NCI-H1930 (cell line): ENCODE measurements at places on chromosomes 11 and 22.

DNA sequence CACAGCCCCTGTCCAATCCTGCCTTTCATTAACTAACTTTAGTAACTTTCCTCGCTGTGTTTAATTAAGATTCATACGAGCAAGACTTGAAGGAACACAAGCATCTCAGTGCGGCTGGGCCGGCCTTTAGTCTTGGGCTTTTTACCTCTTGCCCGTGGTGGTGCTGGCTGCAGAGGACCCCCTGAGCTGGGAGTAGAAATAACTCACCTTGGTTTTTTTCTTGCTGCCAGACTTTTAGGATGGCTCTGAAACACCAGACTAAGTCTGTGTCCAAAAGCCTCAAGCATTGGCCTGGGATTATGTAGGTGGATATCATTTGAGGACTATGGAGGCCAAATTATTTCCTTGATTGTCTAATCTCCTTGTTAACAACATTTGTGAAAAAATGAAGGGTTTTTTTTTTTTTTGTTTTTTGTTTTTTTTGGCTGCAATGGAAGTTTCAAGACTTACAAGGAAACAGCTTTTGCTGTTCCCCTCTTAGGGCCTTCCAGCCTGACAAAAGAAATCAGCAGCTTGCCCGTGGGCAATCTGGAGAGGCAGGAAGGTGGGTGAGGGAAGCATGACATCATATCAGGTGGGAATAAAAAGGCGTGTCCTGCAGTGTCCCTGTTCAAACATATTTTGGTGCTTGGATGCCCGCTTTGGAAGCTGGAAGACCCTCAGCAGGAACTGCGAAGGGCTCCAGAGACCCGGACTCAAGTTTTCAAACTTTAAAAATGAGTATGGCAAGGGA lies 44.0 kb downstream of the SMIM38 start:
- no peak for DNase-seq

GRCh38 chr22:19766511-19767426 lies 6.2 kb downstream of the TBX1 start:
- DNase-seq, result no peak

- no peak for DNase-seq
Observed at GRCh38 chr11:99351624-99352023, 330.9 kb downstream of the CNTN5 start.

GRCh38 chr11:8905528-8906165 lies 5.3 kb upstream of the AKIP1 start:
- DNase-seq, result no peak

DNA sequence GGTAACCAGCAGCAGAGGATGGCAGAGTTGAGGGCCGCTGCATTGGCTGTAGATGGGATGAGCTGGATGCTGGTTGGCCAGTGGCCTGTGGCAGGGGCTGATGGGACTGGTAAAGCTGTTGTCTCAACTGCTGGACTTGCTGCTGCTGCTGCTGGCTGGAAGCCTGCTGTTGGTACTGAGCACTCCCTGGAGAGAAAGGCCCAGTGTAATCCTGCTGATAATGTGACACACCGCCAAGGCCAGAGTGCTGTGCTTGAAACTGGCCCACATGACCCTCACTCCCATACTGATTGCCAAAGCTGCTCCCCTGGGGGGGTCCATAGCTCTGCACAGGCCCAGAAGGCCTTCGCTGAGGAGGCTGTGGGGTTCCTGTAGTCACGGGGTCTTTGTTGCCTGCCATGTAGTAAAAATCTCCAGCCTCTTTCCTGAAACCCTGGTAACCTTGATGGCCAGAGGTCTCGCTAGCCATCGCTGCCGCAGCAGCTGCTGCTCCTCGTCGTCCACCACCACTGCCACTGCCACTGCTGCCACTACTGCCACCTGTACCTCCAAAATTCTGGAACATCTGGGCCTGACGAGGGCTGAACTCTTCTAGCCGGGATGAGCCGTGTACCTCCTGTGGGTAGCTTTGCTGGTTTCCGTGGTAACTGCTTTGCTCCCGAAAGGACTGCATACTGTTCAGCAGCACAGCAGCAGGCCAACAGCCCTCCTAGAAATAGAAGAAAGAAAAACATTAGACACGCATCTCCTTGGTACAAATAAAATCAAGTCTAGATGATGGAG lies 55.6 kb downstream of the TCF20 start:
- DNase-seq, result no peak

GRCh38 chr11:32584921-32585320 lies 1.3 kb downstream of the EIF3M start:
- DNase-seq, result no peak

DNA sequence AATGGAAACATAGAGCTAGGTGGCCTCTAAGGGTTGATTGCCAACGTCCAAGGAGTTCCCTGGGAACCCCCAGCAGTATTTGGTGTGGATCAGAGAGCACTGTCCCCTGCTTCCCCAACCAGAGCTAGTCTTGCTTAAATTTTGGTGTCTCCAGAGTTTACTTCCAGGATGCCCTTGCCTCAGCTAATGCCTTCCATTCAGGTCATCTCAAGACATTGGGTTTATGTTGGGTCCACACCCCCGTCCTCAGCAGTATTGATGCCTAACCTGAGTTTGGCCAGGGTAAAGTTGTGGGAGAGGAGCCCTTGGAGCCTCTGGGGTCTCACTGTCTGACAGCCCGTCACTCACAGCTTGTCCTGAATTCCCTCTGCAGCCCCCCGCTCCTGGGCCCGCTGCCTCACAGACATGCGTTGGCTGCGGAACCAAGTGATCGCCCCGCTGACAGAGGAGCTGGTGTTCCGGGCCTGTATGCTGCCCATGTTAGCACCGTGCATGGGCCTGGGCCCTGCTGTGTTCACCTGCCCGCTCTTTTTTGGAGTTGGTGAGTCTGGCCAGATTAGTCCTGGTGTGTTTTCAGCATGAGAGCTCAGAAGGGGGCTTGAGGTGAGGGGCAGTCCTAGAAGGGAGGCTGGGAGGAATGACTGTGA lies 1.4 kb downstream of the RCE1 start:
- no peak for DNase-seq

- DNase-seq, result no peak
Observed at GRCh38 chr11:63609971-63610580, 4.2 kb downstream of the PLAAT3 start.

GRCh38 chr11:13997881-13998280 lies 35.4 kb downstream of the SPON1 start:
- no peak for DNase-seq

- DNase-seq, result no peak
Observed at GRCh38 chr11:26227883-26228502, 103.9 kb upstream of the ANO3 start.

GRCh38 chr11:132318421-132319157 lies 948.2 kb downstream of the NTM start:
- DNase-seq, result no peak

DNA sequence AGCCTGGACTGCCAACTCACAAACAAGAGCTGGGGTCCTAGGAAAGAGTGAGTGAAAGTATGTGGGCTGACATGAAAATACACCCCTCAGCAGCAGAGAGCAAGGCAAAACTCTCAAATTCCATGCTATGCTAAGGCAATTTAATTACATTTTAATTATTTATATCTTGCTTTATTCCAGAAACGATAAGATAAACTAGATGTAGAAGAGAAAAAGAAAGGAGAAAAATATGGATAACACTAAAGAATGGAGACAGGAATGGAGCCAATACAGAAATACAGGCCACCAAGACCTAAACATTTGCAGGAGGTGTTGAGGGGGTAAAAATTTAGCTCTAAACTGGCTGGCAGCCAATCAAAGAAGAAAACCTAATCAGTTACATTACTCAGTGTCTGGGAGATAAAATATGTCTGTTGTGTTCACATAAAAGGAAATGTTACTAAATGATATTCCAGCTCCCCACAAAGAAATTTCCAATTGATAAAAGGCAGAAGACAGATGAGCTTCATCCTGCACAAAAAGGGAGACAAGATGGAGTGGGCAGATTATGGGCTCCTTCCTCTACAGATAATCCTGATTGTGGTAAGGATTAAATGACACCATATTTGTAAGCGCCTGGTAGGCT lies 223.5 kb upstream of the BLID start:
- no peak for DNase-seq

DNA sequence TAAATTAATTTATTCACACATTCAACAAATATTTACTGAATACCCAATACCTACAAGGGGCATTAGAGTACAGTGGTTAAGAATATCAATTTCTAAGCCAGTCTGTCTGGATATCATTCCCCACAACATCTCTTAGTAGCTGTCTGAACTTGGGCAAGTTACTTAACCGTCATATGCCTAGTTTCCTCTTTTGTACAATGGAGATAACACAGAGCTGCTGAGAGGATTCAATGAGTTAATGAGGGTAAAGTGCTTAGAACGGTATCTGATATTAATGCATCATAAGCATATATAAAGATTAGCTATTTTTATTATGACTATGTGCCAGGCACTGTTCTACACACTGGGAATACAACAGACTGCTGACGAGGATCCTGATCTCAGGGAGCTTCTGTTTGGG lies 116.4 kb downstream of the APOL5 start:
- no peak for DNase-seq

- no peak for DNase-seq
Observed at GRCh38 chr11:62823677-62824076, 8.2 kb downstream of the STX5 start.

GRCh38 chr22:23075525-23076216 lies 5.4 kb downstream of the GNAZ start:
- no peak for DNase-seq

DNA sequence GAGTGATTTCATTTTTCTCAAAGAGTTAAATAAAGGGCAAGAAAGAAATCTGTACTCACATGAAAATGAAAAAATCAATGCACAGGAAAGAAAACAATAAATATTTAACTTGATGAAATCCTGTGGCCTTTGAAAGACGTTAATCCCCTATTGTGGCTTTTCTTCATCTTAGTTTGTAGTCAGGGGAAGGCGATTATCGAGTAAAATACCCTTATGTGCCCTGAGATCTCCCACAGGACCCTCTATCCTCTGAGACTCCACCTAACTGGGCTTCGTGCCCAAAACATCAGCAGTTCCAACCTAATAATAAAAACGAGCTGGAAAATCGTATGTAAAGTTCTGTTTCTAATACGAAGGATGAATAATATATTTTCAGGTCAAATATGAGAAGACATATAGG lies 208.2 kb upstream of the ZC3H12C start:
- no peak for DNase-seq

DNA sequence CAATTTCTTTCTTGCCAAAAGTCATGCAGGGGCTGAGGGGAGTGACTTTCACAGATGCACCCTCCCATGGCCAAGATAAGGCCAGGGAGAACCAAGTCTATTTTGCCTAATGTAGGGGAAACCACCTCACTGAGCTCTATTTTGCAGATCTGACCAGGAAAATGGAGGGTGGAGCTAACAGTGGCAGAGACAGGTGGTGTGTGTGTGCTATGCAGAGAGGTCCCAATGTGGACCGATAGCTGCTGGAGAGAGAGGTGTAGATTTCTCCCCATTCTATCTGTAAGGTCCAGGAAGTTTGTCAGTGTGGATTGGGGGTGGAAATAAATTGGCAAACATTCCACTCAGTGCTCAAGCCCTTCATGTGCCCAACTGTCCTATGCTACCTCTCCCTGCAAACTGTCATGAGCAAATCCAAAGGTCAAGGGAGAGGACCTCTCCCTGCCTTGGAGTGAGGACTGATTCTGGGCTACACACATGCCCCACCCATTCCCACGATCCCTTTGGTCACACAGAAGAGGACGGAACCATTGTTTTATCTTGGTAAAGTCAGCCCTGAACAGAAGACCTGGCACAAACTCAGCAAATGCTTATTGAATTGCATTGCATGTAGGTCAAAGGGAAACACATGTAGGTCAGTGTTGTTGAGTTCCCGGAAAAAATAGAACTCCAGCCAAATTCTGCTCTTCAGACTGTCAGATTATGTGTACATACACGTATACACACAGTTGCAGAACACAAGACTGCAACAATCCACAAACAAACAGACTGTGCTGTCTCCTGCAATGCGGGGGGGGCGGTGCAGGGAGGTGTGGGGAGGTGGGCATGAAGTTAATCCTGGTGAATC lies 65.9 kb downstream of the C11orf58 start:
- DNase-seq, result no peak
